ENCODE measurements at places on chromosomes 3 and 15.

GRCh38 chr3:30630238-30631030 is 24.0 kb downstream of the TGFBR2 start:
- DNase-seq: no peak

DNA sequence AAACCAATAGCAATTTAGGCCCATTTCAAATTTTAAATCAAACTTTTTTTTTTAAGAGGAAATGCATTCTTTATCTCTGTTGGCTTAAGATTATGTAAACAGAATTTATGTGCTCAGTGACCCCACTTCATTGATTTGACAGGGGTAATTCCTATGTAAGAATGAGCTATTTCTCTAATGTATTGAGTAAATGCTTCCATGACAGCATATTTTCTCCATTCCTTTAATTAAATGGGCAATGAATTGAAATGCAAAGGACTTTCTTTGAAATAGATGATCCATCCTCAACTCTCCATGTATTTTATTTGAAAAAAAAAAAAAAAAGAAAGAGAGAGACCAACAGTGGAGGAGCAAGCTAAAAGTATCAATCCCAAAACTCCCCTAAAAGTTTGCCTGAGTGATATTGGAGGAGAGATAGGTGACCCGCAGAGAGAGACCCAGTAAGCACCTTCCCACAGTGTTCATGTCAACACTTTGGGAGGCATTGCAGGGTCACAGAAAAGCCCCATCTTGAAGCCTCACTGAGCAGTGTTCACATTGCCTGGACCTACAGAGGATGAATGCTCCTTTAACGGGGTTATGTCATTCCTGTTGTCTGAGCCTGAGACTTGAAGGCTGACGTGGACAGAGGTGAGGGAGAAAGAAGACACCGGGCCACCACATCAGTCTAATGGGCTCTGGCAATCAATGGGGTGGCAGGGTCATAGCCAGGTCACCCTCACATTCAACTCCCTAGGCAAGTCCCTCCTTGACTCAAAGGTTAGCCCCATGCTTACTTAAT is 176.0 kb downstream of the SHOX2 start:
- no peak for DNase-seq

GRCh38 chr3:85426121-85426520 is 467.3 kb downstream of the CADM2 start:
- DNase-seq: no peak

DNA sequence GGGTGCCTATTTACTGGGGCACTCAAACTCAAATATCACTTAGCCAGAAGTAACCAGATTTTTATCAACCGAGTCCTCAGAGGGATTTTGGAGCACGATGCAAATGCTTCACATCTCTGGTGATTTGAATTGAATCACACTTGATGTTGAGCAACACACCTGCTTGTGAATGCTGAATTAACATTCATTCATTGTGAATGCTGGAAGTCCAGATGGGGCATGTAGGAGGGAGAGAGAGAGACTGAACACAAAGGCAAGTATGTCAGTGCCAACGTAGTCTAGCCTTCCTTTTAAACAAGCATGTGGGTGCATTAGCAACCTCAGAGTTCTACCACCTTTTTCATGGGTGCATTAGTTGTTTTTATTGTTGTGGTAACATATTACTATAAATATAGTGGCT is 156.2 kb downstream of the ADAMTSL3 start:
- no peak for DNase-seq

GRCh38 chr15:64037116-64037515 is 9.2 kb downstream of the DAPK2 start:
- no peak for DNase-seq

- DNase-seq: no peak
These were observed 37.5 kb downstream of the EMC4 start for GRCh38 chr15:34262362-34262761.

DNA sequence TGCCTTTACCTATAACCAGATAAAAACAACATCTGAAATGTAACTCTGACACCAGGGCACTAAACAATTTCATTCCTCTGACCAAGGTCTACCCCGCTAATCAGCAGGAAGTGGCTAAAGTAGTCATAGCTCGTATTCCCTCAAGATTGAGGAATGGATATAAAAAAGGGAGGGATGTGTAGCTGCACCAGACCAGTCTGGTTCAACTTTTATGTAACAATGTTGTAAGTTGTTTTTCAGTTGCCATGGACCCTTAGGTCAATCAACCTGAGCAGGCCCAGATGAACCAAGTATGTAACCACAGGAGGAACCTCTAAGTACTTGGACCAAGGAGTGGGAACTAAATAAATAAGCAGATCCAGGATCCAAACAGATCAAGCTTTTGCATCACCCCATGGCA is 28.4 kb upstream of the IFT57 start:
- DNase-seq: no peak

GRCh38 chr3:60160111-60160821 is 1091.0 kb downstream of the FHIT start:
- DNase-seq: no peak

GRCh38 chr15:77869021-77869895 is 208.3 kb downstream of the TBC1D2B start:
- no peak for DNase-seq

GRCh38 chr3:147615035-147615434 is 205.9 kb downstream of the ZIC1 start:
- DNase-seq: no peak

- no peak for DNase-seq
These were observed 32.9 kb downstream of the OCA2 start for GRCh38 chr15:28066231-28066630.

DNA sequence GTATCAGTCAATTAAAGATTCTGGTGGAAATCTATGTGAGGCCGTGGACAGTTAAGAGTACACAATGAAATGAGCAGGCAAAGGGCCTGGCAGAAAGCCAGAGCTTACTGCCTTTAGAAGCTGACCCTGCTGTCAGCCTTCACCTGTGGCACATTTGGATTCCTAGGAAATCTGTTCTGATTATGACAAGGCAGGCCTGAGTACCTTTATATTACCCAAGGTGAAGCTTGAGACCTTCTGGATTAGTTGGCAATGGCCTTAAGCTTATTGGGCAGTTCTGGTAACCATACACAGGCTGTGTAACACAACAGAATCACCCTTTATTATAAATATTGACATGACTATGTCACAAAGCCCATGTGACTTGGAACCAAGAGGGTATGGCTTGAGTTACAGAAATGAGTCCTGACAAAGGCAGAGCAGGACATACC is 43.2 kb downstream of the NBEAL2 start:
- DNase-seq: no peak

DNA sequence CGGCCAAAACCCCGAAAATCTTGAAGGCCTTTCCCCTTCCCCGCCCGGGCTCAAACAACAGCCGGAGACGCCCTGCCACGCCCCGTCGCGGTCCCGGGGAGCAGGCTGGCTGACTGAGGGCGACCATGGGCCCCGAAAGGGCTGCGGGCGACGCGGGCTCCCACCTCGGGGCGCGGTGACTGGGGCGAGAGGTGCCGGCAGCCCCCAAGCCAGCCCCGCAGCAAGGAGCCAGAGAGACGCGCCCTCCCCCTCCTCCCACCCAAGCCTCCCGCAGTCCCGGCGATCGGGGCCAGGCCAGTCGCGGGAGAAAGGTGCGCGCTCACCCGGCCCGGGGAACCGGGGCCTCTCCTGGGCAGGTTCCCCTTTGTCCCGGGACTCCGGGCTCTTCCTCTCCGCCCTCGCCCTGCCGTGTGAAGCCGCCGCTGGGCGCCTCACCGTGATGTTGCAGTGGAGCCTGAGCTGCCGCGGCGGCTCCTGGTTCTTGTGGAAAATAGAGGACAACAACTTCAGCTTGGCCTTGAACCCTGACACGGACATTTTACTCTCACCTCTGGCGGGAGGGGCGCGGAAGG is 30.6 kb upstream of the ZSCAN2 start:
- DNase-seq: peak; percentile 41

- DNase-seq: no peak
These were observed 695 bp downstream of the METTL6 start for GRCh38 chr3:15426579-15427118.

GRCh38 chr15:83099290-83099689 is 8.2 kb upstream of the TM6SF1 start:
- no peak for DNase-seq

DNA sequence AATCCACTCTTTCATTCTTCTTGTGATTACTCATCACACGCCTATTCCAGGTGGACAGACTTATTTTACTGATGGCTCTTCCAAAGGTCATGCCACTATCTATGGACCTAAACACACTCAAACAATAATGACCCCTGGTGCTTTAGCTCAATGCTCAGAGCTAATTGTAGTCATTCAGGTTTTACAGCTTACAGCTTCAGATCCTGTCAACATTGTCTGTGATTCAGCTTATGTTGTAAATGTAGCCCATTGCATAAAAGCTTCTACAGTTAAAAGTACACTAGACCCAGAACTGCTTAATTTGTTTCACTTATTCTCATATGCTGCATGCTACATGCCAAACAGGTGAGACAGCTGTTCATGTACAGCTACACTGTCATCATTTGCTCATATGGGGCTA is 49.2 kb downstream of the LSM3 start:
- no peak for DNase-seq

DNA sequence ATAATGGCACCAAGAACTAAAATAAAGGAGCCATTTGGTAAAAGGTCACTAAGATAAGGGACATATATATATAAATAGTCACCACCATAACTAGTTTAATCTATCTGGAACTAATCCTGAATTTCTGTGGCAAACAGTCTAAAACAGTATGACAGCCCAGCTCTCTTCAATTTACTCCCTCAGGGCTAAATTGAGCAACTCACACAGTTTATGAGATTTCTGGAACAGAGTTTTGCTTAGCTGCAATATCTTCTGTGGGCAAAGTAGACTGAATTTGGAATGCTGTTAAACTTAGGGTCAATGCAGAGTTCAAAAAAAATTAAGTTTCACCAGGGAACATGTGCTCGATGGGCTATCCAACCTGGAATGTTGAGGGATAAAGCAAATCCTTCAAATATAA is 70.1 kb upstream of the VEPH1 start:
- no peak for DNase-seq

- no peak for DNase-seq
These were observed 71.7 kb downstream of the TTC23 start for GRCh38 chr15:99177679-99178078.

DNA sequence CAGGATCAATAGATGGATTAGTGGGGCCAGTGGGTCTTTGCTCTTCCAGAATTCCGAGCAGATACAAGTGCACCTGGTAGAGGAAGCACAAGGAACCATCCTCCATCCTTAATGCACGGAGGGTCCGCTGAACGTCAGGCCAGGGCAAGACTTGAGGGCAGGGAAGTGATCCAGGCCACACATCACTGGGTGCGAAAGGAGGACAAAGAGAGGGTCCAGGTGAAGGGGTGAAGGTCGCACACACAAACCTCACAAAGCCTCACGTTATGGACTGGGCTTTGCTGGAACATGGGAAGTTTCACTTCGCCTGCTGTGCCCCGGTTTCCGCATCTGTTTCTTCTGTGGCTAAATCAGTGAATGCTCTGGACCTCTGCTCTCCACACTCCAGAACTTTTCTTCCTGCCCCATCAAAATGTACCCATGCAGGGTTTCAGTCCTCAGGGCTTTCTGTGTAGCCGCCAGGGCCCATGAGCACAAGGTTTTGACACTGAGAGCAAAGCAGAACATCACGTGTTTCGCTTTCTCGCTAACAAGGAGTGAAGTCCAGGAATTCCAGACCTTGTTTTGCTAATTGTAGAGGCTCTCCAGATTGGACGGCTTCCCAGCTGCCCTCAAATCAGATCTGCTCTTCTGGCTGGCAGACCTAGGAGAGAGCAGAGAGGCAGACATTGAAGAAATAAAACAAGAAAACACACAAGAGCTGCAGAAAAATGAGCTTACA is 56.3 kb downstream of the KLF15 start:
- DNase-seq: no peak

DNA sequence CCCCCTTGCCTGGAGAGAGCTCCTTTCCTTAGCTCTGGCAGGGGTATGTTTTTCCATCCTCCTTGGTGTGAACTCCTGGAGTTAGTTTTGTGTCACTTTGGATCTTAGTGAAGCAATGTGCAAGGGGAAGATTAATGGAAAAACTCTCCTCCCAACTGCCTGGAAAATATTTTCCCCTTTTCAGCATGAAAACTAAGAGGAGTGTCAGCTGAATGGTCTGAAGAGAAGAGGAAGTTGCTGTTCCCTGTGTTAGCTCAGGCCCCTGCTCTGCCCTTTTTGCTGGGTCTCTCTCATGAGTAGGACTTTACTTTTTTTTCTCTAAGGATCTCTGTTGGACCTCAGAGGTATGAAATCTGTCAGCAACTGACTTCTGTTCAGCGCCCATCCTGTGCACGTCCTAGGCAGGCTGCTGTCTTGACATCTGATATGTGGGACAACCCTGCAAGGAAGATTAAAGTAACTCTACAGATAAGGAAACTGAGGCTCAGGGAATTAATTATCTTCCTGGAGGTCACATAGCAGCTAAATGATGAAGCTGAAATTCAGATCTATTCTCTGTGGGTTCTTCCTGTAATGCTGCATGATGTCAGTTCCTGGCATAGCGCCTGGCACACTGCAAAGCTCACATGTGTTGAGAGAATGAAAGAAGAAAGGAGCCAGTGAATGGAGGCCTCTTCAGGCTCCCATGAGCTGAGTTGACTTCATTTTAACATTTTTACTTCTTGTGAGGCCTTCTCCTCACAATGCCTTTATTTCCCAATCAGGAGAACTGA is 109.7 kb upstream of the GALNT15 start:
- no peak for DNase-seq

DNA sequence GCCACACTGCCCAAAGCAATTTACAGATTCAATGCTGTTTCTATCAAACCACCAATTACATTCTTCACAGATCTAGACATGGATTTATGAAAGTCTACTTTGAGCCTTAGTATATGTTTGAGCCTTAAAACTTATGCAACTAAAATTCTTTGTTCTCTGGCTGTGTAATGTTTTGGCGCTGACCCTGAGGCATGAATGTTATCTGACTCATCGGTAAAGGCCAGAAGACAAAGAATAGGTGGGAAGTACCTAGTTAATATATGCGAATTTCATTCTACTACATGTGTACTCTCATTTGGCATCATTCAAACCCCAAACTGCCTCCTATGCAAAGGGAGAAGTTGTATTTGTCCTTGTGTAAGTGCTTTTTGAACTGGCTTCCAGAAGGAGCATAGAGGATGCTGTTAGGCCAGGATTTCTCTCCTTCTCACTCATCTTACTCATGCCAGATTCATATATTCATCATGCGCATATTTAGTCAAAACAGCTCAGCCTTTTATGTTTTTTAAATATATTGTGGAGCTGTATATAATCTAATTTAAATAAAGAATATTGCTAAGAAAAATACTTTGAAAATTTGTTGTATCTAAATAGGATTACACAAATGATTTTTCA is 204.2 kb downstream of the NFKBIZ start:
- no peak for DNase-seq
